ENCODE measurements at places on chromosomes 4 and X. TPM values are rescaled to one million over a fixed set of nuclear protein-coding genes. Genes with fewer than 3 reads are reported as not detected.

SLAIN2 gene
- total RNA-seq: 82.1 TPM

- H3K4me3 ChIP-seq: no peak overlapping the region
- DNase-seq: no peak
- H3K36me3 ChIP-seq: no peaks in the 10 kb centered on the region
- no peaks in the 10 kb centered on the region for H3K27me3 ChIP-seq
Observed at GRCh38 chr4:145452447-145453162, 29.0 kb upstream of the SMAD1 start.

DNA sequence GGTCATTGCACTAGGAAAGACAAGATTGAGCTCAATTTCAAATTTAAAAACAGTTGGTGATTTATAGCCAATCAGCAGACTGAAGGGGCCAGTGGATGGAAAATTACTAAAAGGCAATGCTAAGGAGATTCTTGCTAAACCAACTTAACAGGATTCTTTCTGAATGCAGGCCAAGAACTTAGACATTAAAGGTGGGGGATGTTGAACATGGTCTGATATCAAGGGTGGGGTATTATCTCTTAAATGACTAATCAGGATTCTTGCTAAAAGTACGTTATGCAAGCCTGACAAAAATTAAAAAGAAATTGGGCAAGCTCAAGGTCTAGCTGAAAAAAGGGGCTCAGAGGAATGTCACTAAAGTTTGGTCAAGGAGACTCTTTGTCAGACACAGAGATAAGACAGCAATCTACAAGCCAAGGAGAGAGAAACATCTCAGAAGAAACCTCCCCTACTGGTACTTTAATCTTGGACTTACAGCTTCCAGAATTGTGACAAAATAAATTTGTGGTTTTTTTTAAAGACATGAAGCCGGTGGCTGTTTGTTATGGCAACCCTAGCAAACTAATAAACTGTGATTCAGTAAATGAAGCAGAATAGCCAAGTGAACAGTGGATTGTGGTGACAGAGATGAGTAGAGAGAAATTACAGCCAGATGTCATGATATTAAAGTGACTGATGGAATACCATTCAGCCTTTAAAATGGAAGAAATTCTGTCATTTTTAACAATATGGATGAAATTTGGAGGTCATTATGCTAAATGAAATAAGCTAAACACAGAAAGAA is 120.3 kb upstream of the KLHL4 start:
- H3K4me3 ChIP-seq: no peak overlapping the region
- no peaks in the 10 kb centered on the region for H3K36me3 ChIP-seq
- H3K27me3 ChIP-seq: no peaks in the 10 kb centered on the region
- H3K27ac ChIP-seq: no peak overlapping the region

SPATA4 gene
- 4.4 TPM for total RNA-seq

GRCh38 chr4:6876440-6876839 is 33.2 kb upstream of the TBC1D14 start:
- peaks cover 12% of the 10 kb centered on the region for H3K4me1 ChIP-seq
- no peak overlapping the region for H3K4me3 ChIP-seq
- H3K27ac ChIP-seq: no peak overlapping the region
- peaks cover 92% of the 10 kb centered on the region for H3K36me3 ChIP-seq
- DNase-seq: no peak

DNA sequence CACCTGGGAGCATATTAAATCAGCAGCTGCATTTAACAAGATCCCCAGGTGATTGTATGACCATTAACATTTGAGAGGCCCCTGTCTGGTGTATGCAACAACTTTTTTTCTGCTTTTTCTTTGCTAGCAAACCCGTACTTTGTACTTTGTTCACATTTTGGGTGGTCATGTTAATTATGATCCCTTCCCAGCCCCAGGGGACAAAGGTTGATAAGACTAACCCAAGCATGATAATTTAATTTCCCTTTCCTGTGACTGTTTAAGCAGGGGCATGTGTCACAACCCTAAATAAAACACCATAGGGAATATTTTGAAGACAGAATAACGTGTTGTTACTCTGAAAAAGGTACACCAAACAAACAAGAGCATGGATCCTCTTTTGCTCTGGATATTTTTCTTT is 332.0 kb downstream of the PCDH18 start:
- no peak overlapping the region for H3K4me3 ChIP-seq
- no peaks in the 10 kb centered on the region for H3K4me1 ChIP-seq
- H3K27ac ChIP-seq: no peak overlapping the region
- DNase-seq: no peak
- H3K36me3 ChIP-seq: no peaks in the 10 kb centered on the region
- H3K27me3 ChIP-seq: no peaks in the 10 kb centered on the region

DNA sequence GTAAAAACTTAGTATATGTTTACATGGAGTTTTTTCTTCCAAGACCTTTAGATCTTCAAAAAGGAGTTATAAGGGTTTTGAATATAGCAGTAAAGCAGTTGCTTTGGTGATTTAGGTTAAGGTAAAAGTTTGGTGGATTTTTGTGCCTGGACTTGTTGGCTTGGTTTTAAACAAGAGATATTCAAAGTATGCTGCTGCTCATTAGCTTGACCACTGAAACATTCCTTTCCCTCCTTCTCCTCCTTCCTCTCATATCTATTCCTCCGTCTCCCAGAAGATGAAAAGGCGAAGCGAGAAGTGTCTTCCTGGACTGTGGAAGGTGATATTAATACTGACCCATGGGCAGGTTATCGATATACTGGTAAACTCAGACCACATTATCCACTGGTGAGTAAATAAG is 38.4 kb downstream of the METAP1 start:
- DNase-seq: no peak
- no peak overlapping the region for H3K4me3 ChIP-seq
- H3K27me3 ChIP-seq: no peaks in the 10 kb centered on the region
- H3K27ac ChIP-seq: no peak overlapping the region
- H3K36me3 ChIP-seq: no peaks in the 10 kb centered on the region

PDZD11 gene
- 44.5 TPM for total RNA-seq

LNX1 gene
- total RNA-seq: 4.5 TPM

CPZ gene
- 1.2 TPM for total RNA-seq

FRG2 gene
- total RNA-seq: not detected

VEGFC gene
- total RNA-seq: 8.6 TPM

DNA sequence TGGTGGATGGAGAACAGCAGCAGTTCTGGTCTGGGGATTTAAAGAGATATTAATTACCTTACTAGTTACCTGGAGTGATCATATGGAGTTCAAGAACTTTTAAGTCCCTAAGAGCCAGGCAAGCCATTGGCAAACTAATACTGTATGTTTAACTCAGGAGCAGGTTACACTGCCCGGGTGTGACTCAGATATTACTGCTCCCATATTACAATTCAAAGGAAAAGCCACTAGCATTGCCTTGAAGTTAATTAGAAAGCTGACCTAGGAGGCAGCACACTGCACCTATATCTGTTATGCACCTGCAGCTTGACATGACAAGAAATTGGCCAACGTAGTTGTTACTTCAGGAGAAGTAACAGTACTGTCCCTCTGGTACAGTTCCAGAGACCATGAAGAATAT is 47.2 kb downstream of the GRK4 start:
- H3K27me3 ChIP-seq: no peaks in the 10 kb centered on the region
- H3K36me3 ChIP-seq: no peaks in the 10 kb centered on the region
- no peak for DNase-seq
- no peak overlapping the region for H3K27ac ChIP-seq
- H3K4me1 ChIP-seq: no peaks in the 10 kb centered on the region

GRCh38 chr4:74653331-74654229 is 140.7 kb downstream of the BTC start:
- no peaks in the 10 kb centered on the region for H3K4me1 ChIP-seq
- H3K27me3 ChIP-seq: no peaks in the 10 kb centered on the region
- DNase-seq: no peak
- H3K4me3 ChIP-seq: no peak overlapping the region
- H3K27ac ChIP-seq: no peak overlapping the region

DNA sequence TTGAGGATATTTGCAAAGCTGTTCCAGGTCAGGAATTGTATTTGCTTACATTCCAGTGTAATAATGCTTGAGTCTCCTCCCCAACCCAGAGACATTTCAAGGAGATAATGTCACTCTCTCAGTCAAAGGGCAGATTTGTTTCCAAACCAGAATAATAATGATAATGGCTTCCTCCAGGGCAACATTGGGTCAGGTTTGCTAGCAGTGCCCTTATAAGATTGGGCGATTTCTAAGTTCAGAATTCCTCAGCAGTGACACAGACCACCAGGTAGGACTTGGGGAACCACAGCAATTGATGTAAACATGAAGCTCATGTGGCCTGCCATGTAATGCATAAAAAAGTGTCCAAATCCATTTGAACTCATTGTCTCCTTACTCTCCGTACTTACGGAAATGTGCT is 125.2 kb downstream of the BMP15 start:
- H3K4me3 ChIP-seq: no peak overlapping the region
- no peak overlapping the region for H3K27ac ChIP-seq
- DNase-seq: no peak
- H3K4me1 ChIP-seq: no peaks in the 10 kb centered on the region

- H3K27me3 ChIP-seq: no peaks in the 10 kb centered on the region
- peaks cover 13% of the 10 kb centered on the region for H3K4me1 ChIP-seq
- no peak overlapping the region for H3K27ac ChIP-seq
- no peak for DNase-seq
- H3K4me3 ChIP-seq: no peak overlapping the region
Observed at GRCh38 chr4:125739760-125740159, 425.0 kb downstream of the FAT4 start.

DNA sequence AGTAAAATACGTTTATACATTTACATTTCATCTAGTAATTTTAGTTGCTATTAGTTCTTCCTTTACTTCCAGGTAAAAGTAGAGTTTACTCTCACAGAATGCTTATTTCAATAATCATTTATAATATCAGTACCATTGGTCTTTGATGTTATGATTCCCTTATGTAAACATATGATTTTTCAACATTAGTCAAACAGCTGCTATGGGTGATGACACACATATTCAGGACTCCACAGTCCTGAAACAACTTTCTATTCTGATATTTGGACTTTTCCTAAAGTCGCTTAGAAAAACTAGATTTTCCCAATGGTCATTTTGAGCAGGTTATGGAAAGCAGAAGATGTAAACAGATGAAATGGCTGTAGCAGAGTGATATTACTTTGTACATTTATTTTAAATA is 369.8 kb downstream of the UNC5C start:
- no peak for DNase-seq
- no peaks in the 10 kb centered on the region for H3K4me1 ChIP-seq
- H3K4me3 ChIP-seq: no peak overlapping the region
- no peak overlapping the region for H3K27ac ChIP-seq
- no peaks in the 10 kb centered on the region for H3K27me3 ChIP-seq
- H3K36me3 ChIP-seq: no peaks in the 10 kb centered on the region

DNA sequence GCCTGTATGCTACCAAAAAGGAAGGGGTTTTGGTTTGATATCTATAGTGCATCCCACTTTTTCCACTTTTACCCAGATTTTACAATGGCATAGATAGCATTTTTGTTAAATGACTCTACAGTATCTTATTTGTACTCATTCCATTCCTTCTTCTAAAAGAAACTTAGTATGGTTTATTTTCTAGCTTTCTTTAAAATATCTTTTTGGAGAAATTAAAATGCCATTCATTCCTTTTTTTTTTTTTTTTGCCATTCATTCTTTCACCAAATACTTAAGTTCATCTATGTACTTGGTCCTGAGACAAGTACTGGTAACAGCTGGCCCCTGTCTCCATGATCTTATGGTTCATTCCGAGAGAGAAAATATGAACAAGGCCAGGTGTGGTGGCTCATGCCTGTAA is 49.1 kb downstream of the MID1 start:
- H3K4me1 ChIP-seq: no peaks in the 10 kb centered on the region
- no peak overlapping the region for H3K4me3 ChIP-seq
- no peaks in the 10 kb centered on the region for H3K36me3 ChIP-seq
- DNase-seq: no peak
- no peak overlapping the region for H3K27ac ChIP-seq

CENPVL1 gene
- not detected for total RNA-seq

MAGEA2 gene
- total RNA-seq: not detected

- no peaks in the 10 kb centered on the region for H3K4me1 ChIP-seq
- no peak overlapping the region for H3K4me3 ChIP-seq
- DNase-seq: no peak
Observed at GRCh38 chr4:23884261-23884660, 5.6 kb downstream of the PPARGC1A start.

- no peak for DNase-seq
- no peaks in the 10 kb centered on the region for H3K4me1 ChIP-seq
- no peaks in the 10 kb centered on the region for H3K27me3 ChIP-seq
- no peak overlapping the region for H3K4me3 ChIP-seq
- H3K27ac ChIP-seq: no peak overlapping the region
- H3K36me3 ChIP-seq: no peaks in the 10 kb centered on the region
Observed at GRCh38 chr4:7341491-7342222, 93.1 kb downstream of the PSAPL1 start.

- H3K27me3 ChIP-seq: no peaks in the 10 kb centered on the region
- H3K36me3 ChIP-seq: no peaks in the 10 kb centered on the region
- no peak overlapping the region for H3K4me3 ChIP-seq
- no peak for DNase-seq
Observed at GRCh38 chrX:19798423-19798822, 89.0 kb downstream of the SH3KBP1 start.
